ENCODE measurements at places on chromosomes 2 and 18.

DNA sequence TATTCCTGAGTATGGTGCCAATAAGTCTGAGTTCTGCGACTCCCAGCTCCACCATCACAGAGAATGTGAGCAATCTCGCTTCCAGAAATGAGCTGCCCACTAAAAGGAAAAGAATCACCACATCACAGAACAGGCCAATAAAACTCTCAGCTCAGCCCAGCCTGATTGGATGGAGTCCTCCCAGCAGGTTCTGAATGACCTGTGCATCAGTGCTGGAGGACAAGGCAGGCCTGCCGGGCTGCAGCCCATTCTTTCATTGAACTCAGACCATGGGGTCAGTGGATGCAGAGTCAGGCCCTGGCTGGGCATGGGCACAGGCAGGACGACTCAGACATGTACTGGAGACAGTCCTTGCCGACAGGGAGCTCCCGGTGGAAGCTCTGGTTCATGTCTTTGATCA, 132.7 kb upstream of the REV1 start:
- DNase-seq: no peak

- no peak for DNase-seq
These were observed 27.3 kb downstream of the SULT1C2 start for GRCh38 chr2:108316033-108316432.

DNA sequence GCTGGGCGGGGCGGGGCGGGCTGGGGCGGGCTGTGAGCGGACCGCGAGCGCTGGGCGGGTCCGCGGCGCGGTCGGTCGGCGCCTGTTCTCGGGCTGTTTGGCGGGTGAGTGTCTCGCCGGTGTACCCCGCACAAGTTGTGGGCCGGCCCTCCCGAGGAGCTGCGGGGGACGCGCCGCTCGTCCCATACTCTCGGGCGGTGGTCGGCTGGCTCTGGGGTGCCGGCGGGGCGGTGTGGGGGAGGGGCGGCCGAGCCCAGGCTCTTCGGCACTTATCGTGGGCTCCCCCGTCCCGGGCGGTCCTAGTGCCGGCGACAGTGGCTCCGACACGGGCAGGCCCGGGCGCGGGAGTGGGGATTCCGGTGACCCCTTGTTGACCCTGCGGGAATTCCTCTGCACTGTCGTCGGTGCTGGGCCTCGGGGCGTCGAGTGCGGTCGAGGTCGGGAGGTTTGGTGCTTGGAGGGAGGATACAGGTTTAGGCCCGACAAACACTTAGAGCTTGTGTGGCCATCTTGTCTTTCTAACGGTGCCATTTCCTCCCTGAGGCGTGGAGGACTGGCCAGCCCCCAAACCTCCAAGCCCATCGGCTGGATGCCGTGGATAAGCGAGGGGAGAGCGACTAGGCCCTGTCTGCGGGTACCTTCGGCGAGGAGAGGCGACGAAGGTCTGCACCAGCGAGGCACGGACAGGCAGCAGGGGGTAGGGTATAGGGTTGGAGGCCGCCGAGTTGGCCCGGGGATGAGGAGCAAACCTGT, at the start of gene SEPTIN2:
Gene SEPTIN2, plus strand, starts transcription at position 47 of the 753 bp plus-strand sequence. CDS start 8,308 bp downstream, outside the sequence.
- DNase-seq: no peak

- DNase-seq: no peak
These were observed 515.5 kb upstream of the CHAC2 start for GRCh38 chr2:53252115-53252514.

DNA sequence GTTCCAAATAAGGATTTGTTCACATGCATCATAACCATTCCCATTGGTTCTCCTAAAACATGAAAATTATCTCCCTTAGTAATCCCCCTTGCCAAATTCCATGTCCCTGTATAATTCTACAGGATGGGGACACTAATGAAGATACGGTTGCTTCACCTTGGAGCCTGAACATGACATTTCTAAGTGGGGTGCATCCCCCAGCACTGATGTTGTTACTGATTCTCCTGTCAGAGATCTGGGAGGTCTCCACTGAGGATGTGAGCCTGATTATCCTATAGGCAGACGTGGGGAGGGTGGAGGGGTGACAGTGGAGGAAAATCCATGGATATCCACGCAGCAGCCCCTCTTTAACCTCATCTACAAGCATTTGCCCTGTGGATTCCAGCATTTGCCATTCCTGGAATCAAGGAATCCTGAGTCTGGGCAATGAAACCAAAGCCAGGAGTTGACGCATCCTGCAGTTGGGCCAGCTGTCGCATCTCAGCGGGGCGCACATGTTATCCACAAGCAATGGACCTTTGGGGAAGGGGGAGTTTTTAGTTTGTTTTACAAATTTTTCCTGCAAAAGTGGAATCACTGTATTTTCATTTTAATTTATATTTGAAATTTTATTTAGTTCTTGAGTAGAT, 57.3 kb downstream of the HK2 start:
- no peak for DNase-seq
